ENCODE measurements at places on chromosomes 11 and 22.

GRCh38 chr11:119175493-119176077 lies 7.1 kb downstream of the NLRX1 start:
- DNase-seq = no peak

DNA sequence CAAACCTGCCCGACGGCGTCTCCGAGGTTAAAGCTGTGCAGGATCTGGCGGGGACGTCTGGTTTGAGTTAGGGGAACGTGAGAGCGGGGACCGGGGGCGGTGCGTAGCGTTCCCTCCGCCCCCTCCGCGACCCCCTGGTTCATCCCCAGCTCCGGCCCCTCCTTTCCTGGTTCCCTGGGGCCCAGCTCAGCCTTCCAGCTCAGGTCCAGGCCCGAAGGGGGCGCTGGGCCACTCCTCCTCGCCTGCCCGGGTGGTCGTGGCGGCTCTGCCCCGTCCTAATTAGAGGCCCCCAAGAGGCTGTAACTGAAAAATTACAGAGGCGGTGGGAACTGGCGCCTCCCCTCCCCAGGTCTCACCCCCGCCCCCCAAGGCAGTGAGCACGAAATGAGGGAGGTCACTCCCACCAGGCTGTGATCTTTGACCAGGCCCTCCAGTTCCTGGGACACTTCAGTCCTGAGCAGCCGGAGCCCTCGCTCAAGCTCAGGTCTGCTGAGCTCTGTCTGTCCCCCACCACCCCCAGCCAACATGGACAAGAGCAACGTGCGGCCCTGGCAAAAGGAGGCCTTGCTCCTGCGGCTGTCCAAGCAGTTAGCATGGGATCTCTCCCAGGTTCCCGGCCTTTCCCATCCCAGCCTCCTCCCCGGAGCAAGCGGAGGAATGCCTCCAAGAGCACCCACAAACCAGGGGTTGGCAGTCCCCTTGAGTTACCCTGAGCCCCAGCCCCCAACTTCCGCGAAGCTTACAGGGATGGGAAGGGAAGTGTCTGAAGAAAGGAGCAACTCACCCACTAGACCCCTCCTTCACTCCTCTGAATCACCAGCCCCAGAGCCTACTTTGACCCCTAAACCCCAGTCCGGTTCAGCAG lies 3.3 kb downstream of the CD248 start:
- no peak for DNase-seq

GRCh38 chr22:17101475-17102296 lies 16.9 kb downstream of the IL17RA start:
- DNase-seq = no peak

GRCh38 chr11:128235426-128235825 lies 351.9 kb downstream of the ETS1 start:
- DNase-seq = no peak

GRCh38 chr11:2586087-2586792 lies 113.6 kb downstream of the KCNQ1OT1 start:
- DNase-seq = no peak

- no peak for DNase-seq
Observed at GRCh38 chr11:11701070-11701469, 79.3 kb upstream of the GALNT18 start.

- peak; percentile 79 for DNase-seq
Observed at GRCh38 chr22:37229805-37230672, 14.0 kb downstream of the RAC2 start.

GRCh38 chr11:76406359-76406758 lies 25.2 kb downstream of the GVQW3 start:
- DNase-seq = no peak

- no peak for DNase-seq
Observed at GRCh38 chr11:104830080-104830479, 68.2 kb downstream of the CASP12 start.

- DNase-seq = no peak
Observed at GRCh38 chr22:44575381-44576268, 77.6 kb upstream of the RTL6 start.

GRCh38 chr11:68351450-68352275 lies 39.3 kb downstream of the LRP5 start:
- no peak for DNase-seq

- DNase-seq = peak; percentile 53
Observed at GRCh38 chr11:122743949-122744348, 88.4 kb downstream of the UBASH3B start.

- DNase-seq = peak; percentile 11
Observed at GRCh38 chr11:119056421-119056999, 495 bp downstream of the HYOU1 start.

DNA sequence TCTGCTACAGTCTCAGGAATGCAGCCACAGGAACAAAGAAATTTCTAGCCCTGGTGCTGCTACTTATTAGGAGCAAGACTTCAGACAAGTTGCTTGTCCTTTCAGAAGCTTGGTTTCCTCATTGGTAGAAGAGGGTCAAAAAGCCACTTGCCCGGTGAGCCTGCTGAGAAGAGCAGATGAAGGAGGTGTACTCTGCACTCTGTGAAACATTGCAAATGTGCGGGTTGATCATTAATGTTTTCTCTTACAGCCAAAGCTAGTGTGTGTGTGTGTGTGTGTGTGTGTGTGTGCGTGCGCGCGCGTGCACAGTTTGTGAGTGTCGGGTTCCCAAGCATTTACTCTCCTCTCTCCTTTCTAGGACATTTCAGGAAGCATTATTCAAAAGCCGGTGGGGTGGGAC lies 86.3 kb upstream of the NNMT start:
- DNase-seq = no peak

DNA sequence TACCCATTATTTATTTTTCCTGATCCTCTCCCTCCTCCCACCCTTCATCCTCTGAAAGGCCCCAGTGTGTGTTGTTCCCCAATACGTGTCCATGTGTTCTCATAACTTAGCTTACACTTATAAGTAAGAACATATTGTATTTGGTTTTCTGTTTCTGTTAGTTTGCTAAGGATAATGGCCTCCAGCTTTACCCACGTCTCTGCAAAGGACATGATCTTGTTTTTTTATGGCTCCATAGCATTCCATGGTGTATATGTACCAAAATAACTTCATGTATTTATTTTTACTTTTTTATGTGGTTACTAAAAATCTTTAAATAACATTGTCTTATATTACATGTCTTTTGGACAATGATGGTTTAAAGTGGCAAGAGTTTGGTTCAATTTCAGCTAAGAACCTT lies 15.2 kb downstream of the PDGFD start:
- DNase-seq = no peak

GRCh38 chr22:30989474-30989873 lies 20.4 kb downstream of the TUG1 start:
- DNase-seq = no peak

- DNase-seq = no peak
Observed at GRCh38 chr11:17602105-17603001, 55.3 kb downstream of the OTOG start.

GRCh38 chr22:33620085-33620484 lies 300.2 kb downstream of the LARGE1 start:
- DNase-seq = no peak

GRCh38 chr11:45412051-45412471 lies 125.9 kb upstream of the SYT13 start:
- DNase-seq = no peak

DNA sequence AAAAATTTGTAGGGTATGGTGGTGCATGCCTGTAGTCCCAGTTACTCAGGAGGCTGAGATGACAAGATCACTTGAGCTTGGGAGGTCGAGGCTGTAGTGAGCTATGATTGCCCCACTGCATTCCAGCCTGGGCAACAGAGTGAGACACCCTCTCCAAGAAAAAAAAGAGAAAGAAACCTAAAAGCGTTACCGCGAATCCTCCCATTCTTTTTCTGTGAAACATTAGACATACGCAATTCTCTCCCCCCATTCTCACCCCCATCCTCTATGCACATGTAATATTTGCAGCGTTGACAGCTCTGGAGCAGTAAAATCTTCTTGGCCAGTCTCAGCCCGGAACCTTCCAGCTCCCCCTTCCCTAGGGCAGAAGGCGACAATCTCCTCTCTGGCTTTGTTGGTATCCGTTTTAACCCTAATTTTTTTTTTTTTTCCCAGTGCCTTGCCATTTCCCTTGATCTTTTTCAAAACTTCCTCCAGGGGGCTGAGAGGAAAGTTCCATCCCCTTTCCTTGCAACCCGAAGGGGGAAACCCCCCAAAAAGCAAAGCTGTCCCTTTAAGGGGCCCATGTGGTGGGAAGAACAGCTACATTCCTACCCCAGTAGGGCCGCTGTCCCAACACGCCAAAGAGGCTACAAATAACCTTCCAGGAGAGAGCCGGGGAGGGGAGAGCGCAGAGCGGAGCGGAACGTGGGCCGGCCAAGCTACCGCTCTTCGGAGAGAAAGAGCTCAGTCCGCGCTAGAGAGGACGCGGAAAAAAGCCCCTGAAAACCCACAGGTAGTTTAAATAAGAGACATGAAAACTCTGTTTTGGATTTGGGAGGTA lies 1.9 kb downstream of the LRP4 start:
- DNase-seq = no peak

GRCh38 chr11:130472434-130472961 lies 24.1 kb downstream of the ADAMTS15 start:
- DNase-seq = no peak

- no peak for DNase-seq
Observed at GRCh38 chr11:66042227-66042995, 6.5 kb downstream of the GAL3ST3 start.

GRCh38 chr11:46272816-46273427 lies 4.5 kb upstream of the CREB3L1 start:
- no peak for DNase-seq

- no peak for DNase-seq
Observed at GRCh38 chr22:39414886-39415285, 15.3 kb downstream of the TAB1 start.

DNA sequence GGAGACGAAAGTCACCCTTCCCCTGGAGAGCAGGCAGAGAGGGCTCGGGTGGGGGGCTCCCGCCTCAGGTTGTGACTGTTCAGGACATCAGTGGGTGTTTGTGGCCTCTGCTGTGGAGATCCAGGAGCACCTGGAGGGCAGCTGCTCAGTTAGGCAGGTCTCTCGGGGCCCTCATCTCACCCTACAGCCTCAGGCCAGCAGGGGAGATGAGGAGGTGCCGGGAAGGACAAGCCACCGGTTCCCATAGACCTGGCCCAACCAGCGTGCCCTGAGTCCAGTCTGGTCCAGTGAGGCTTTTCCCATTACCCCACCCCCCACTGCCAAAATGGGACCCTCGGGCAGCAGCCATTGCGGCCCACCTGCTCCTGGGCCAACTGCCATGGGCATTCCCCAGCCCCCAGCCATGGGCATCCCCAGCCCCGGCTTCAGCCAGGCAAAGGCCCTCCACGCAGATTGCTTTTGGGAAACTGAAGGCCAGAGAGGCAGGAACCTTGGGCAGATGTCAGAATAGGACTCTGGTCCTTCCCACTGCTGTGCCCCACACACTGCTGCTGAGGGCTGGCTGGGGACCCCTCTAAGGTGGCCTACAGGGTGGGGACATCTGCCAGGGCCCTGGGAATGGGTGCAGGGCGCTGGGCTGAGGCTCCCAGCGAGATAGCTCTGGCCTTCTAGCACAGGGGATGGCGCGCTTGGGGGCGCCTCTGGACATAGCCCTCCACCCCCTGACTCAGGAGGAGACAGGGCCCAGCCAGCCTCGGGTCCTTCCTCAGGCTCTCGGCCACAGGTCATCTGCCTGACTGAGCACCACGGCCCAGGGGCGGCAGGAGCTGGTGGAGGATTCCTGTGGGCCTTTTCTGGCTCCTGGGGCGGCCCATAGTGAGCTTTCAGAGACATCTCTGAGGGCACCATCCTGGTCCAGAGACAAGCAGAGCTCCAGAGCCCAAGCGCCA lies 4.8 kb downstream of the PIM3 start:
- DNase-seq = no peak

DNA sequence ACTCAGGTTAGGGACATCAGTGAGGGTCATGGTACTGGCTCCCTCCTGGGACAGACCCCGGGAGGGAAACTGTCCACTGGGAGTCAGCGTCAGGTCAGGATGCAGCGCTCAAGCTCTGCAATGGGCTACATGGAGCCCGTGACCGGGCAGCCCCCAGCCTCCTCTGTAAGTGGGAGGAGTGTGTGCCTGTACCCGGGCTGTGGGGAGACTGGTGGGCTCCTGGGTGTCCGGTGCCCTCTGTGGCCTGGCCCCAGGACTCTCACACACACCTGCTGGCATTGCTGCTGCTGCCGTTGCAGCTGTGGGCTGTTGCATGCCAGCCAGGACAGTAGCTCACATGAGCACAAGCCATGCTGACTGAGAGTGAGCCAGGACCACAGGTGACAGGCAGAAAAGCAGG lies 630.3 kb downstream of the TBC1D22A start:
- DNase-seq = no peak

- no peak for DNase-seq
Observed at GRCh38 chr22:45612451-45612901, 59.2 kb upstream of the ATXN10 start.

- no peak for DNase-seq
Observed at GRCh38 chr11:12512826-12513395, 135.5 kb downstream of the PARVA start.

GRCh38 chr11:101397979-101398378 lies 185.8 kb downstream of the TRPC6 start:
- no peak for DNase-seq

GRCh38 chr22:32407936-32408335 lies 4.1 kb downstream of the RTCB start:
- no peak for DNase-seq

GRCh38 chr22:42945027-42945426 lies 69.9 kb downstream of the PACSIN2 start:
- DNase-seq = no peak

GRCh38 chr11:46243796-46244109 lies 33.7 kb upstream of the CREB3L1 start:
- DNase-seq = no peak

DNA sequence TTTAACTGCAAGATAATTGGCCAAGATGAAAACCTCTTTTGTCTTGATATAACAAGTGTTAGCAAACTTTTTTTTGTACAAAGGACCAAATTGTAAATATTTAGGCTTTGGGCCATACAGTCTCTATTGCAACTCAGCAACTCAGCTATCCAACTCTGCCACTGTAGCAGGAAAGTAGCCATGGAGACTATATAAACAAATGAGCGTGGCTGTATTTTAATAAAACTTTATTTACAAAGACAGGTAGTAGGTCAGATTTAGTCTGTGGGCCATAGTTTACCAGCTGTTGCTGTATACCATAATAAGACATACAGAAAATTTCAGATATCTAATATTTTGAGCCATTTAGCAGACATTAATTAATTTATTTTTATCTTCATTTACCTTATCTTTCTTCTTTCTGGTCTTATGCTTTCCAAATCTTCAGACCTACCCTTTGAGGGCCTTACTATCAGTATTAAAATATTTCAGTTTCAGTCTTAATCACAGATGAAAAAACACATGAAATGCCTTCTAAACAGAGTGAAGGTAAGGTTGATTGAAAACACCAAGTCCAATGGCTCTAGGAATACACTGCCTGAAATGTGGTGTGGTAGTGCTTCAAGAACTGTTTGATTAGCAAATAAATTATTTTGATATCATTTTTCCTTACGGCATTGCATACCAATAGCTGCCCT lies 256.9 kb upstream of the CTSC start:
- DNase-seq = no peak

DNA sequence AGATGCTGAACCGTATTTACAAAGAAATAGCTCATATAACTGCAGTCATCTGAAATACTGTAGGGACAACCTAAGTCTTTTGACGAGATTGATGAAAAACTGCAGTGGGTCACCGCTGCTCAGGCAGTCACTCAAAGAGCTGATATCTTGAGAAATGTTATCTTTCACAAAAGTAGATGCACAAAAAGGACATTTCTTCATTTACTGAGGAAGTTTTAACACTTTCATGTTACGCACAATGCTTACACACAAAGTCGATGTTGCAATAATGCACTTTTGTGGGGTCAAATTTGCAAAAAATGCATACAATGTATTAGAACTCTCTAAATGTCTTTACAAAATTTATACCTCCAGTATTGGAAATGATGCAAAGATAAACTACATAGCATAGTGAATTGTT lies 16.2 kb upstream of the OR10V1 start:
- DNase-seq = no peak

GRCh38 chr22:46050451-46050845 lies 73.5 kb upstream of the WNT7B start:
- no peak for DNase-seq
